ENCODE measurements at places on chromosomes 4 and X. TPM values are rescaled to one million over a fixed set of nuclear protein-coding genes. Genes with fewer than 3 reads are reported as not detected.

GRCh38 chr4:128232719-128233118, 54.9 kb downstream of the PGRMC2 start:
- no peak for DNase-seq

The DGKK gene
- total RNA-seq = not detected

GRCh38 chr4:56463711-56464110, 3.7 kb upstream of the SRP72 start:
- no peak for DNase-seq

GRCh38 chr4:113692809-113693411, 68.6 kb downstream of the CAMK2D start:
- no peak for DNase-seq

GRCh38 chrX:64265265-64265664, 34.9 kb upstream of the ASB12 start:
- no peak for DNase-seq

The HPRT1 gene
- total RNA-seq = 11.8 TPM

DNA sequence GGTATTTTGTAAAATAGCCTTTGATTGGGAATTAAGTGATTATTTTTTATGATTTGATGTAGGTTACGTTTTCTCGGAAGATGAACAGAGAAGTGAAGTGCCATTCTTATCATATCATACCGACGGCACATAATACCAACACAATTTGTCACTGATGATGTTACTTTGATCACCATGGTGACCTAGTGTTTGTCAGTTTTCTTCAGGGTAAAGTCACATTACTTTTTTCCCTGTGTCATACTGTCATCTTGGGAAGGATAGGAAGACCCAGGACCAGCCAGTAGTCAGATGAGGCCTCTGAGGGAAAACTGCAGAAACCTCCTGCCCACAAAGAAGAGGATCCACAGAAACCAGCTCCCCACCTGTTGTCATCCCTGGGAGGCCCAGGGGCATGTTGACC, 1.3 kb upstream of the MAGEC1 start:
- no peak for DNase-seq

The EPHA5 gene
- not detected for total RNA-seq

DNA sequence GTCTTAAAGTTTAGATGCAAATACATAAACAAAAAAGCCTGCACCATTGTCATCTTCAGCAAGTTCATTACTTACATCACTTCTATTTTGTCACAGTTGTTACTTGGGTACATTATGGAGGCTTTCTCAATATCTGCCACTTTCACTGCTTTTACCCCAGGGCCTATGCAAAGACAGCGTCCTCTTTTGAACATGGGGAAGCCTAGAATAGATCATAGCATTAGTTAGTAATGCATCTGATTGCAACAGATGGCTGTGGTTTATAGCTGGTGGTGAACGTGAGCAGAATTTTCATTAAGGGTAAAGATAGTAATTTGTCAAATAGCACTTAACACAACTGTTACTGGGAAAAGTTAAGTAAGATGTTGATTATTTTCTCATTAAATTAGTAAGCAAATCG, 729 bp downstream of the CXCL11 start:
- DNase-seq = no peak

GRCh38 chr4:67273666-67274065, 271.6 kb downstream of the CENPC start:
- no peak for DNase-seq

DNA sequence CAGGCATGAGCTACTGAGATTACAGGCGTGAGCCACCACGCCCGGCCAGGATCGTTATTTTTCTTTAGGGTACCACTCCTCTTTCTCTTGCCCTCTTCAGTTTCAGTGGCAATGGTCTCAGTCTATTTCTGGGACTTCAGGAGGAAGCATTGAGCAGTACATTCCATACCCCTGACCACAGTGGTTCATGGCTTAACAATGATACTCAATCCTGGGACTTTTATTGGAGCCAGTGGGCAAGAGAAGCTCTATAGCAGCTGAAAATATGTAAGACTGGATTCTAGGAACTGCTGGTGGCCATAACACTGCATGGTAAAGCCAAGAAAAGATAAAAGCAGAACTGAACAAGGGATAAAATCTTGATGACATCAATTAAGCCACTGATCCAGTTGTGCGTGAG, 5.8 kb upstream of the CCNA2 start:
- peak; percentile 11 for DNase-seq

DNA sequence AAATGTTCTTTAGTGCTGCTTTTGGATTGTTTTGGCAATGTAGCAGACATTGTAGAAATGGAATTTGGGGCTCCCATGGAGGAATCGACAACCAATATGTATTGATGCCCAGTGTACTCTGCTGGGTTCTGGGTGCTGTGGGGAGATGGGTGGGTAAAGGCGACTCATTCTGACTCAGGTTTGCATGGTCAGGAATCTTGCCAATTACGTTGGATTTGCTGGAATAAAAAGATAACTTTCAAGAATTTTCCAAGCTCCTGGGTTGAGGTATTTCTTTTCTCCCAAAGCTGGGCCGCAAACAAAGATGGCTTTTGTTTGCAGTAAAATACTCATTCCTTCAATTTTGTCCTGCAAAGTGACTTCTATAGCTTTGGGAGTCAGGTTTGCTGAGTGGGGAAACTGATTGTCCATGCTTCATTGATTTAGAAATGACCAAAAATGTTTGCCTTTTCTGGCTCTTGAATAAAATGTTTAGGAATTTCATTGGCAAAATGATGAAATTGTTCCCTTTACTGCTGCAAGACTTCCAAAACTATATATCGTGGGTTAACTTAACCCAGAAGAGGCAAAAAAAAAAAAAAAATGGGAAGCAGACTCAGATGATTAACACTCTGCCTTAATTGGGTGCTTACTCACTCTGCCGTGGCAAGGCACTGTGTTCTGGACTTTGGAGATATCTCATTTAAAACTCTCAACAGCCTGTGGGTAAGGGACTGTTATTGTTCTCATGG, 57.0 kb downstream of the RTL9 start:
- peak; percentile 71 for DNase-seq

The CA5B gene
- total RNA-seq = 7.8 TPM

The FRMPD4 gene
- not detected for total RNA-seq

- DNase-seq = no peak
Measured at GRCh38 chr4:85864259-85865205, 389.6 kb downstream of the ARHGAP24 start.

- DNase-seq = no peak
Measured at GRCh38 chr4:47017494-47017893, 13.9 kb upstream of the GABRB1 start.

The ADAD1 gene
- total RNA-seq = not detected

DNA sequence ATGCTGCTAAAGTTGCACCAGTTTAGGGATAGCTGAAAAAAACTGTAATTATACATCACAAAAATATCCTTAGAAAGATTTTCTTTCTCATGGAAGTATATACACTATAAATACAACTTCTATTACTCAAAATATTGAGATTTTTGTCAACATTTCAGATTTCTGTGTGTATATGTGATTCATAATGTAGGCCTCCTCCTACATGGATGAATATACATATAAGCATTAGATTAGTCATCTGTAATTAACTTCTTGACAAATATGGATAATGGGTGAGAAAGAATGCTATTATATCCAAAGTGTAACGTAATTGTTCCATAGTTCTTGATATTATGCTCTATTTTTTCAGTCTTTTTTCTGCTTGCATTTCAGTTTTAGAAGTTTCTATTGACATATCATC, 124.9 kb downstream of the CBLL2 start:
- peak; percentile 53 for DNase-seq

DNA sequence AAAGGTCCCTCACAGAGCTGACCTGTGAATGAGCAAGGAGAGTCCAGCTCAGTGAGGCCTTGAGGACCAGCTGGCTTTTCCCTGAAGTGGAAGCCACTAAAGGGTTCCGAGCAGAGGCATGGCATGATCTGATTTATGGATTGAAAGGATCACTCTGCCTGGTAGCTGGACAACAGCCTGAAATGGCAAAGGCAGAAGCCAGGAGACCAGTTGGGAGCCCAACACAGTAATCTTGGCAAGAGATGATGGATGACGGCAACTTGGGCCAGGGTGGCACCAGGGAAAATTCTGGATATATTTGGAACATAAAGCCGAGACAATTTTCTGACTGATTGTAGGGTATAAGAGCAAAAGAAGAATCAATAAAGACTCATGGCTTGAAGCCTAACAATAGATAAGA, 69.3 kb upstream of the STIM2 start:
- no peak for DNase-seq

- DNase-seq = no peak
Measured at GRCh38 chr4:15233264-15233597, 194.6 kb upstream of the C1QTNF7 start.

DNA sequence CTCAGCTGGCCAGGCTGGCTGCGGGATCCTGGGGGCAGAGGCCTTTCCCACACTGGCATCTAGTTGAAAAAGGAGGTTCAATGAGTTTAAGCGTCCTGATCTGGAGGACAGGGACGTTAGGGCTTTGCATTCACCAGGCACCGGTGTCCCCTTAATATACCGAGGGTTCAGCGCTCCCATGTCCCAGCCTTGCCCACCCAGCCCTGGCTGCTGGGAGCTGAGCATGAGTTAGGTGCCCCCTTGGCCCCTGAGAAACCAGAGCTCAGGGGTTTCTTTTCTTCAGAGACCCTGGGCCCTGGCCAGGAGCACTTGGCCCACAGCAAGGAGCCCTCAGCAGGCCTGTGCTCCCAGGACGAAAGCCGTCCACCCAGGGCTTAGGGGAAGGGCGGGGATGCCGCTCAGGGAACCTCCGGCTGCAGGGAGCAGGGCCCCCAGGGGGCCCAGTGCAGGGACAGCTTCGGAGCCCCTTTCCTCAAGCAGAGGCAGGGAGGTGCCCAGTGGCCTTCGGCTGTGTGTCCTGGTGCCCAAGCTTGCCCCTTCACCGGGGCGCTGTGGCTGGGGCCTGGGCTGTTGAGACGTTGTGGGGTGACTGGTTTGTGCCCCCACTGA, 20.9 kb upstream of the DUSP9 start:
- DNase-seq = no peak

The BEX1 gene
- 73.0 TPM for total RNA-seq

DNA sequence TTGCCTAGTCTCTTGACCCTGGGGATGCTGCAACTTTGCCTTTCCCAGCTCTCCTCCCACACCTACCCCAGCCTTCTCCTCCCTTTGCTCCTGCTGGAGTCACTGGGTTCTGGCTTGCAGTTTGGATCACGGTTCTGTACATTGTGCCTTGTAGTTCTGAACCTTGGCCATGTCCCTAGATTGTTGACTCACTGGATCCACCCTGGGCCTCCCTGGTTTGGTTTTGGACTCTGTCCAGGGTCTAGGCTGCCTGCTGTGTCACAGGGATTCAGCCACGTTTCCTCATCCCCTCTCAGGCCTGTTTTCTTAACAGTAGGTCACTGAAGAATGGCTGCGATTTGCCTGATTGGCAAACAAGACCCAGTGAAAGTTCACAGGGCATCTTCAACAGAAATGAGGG, 11.5 kb upstream of the GABRE start:
- DNase-seq = peak; percentile 82

GRCh38 chrX:136255541-136255940, 4.3 kb upstream of the MAP7D3 start:
- peak; percentile 6 for DNase-seq

The BMPR1B gene
- total RNA-seq = 0.76 TPM

DNA sequence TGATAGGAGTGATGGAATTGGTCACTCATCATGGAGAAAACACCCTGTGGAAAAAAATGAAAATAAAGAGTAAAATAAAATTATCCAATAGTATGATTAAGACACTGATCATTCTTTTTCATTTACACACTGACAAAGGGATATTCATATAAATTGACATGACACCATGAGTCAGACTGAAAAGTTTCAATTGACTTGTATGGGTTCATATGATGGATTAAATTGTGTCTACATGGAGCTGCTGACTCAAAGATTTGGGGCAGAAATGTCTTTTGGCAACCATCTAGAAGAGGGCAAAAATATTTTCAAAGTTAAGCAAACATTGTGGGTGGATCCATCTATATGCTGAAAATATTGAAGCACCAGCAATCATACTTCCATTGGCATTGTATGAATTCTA, 153.4 kb upstream of the PPP3CA start:
- no peak for DNase-seq

DNA sequence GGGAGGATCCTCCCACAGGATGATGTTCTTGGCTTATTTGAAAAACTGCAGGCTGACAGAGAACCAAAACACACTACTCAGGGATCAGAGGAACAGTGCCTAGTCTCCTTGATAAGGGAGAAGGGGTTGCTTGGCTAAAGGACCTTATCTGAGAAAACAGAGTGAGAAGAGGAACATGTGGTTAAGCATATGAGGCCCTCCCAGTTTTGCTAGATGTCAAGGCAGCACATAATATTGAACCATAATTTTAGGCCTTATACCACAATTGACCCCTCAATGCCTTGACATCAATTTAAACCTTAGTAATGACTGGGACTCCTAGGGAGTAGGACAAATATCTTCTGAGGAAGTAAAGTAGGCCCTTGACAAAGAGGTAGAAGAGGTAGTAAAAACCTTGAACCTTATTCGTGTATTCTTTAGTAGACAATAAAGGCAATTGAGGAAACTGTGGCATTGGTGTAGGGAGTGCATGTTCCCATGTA, 79.3 kb downstream of the TEX13C start:
- no peak for DNase-seq

- no peak for DNase-seq
Measured at GRCh38 chr4:139441029-139441428, 12.9 kb upstream of the RAB33B start.

The MTMR1 gene
- 12.8 TPM for total RNA-seq

- DNase-seq = no peak
Measured at GRCh38 chrX:12329476-12329875, 191.2 kb downstream of the FRMPD4 start.
